ENCODE measurements at places on chromosomes 5 and 9.

DNA sequence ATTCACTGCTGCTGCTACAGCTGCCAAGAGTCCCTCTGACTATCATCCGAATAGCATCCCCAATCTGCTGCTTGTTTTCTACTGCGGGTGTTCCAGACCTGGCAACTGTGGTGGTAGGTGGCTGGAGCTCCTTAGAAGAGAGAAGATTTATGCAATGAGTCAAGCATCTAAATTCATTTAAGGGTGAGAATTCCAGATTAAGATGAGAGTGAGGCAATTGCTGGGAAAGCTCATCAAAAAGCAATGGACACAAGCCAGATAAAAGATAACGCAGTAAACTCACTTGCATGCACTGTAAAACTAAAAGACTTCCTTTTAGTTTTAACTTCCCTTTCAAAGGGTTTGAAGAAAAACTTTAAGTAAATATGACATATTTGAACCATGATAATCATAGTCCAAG is 3.9 kb downstream of the PLK2 start:
- DNase-seq, result no peak

- no peak for DNase-seq
Measured at GRCh38 chr9:34454571-34455065, 3.8 kb downstream of the FAM219A start.

- DNase-seq, result no peak
Measured at GRCh38 chr5:156456857-156457256, 129.9 kb downstream of the SGCD start.

- DNase-seq, result no peak
Measured at GRCh38 chr5:154110716-154111115, 71.9 kb downstream of the MFAP3 start.

- DNase-seq, result no peak
Measured at GRCh38 chr5:110738503-110738811, 350 bp upstream of the SLC25A46 start.

- no peak for DNase-seq
Measured at GRCh38 chr5:16033187-16033925, 146.2 kb downstream of the MARCHF11 start.

DNA sequence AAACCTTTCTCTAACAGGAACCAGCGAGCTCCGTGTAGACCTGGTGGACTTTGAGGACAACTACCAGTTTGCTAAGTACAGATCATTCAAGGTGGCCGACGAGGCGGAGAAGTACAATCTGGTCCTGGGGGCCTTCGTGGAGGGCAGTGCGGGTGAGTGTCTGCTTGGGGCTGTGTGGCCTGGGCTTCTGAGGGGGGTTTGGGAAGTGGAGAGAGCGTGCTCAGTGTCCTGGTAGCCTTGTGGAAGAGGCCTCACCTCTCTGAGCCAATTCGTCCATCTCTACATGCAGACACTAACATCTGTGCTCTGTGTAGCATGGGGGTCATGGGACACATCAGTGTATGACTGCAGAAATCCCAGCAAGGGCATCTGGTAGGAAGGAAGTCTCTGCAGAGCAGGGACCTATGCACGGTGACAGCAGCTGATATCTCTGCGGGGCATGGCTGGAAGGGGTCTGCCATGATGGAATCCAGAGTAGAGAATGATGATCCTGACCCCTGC is 5.9 kb downstream of the FCN2 start:
- DNase-seq, result no peak

GRCh38 chr9:93259490-93260262 is 75.7 kb downstream of the WNK2 start:
- no peak for DNase-seq

- DNase-seq, result no peak
Measured at GRCh38 chr5:94691949-94692348, 73.5 kb downstream of the SLF1 start.

DNA sequence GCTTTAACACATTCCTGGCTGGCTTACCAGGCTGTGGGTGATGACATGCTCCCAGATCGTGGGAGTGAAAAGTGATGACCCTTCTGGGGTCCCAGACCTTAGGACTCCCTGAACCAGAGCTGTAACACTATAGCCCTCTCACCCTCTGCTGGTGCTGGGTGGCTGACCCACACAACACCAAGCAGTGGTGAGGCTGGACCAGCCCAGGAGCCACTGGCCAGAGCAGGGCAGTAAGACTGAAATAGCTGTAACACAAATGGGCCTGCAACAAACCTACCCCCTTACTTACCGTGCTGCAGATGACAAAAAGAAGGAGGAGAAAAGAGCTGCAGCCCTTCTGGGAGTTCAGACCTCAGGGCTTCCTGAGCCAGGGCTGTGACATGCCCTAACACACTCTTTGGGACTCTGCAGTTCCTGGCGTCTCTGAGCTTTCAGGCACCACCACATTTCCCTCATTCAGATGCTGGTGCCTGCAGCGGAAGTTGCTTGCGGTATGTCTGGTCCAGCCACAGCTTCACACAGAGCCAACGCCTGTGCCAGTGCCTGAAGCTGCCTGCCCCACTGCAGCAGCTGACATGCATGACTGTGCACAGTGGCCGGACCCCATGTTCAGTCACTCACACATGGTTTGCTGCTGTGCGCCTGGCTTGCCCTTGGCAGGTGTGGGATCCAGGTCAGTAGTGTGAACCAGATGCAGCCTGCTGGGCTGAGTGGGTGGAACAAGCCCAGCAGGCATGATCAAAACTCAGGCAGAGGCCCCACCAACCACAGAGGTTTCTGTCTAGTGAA is 1247.4 kb downstream of the EFNA5 start:
- no peak for DNase-seq

DNA sequence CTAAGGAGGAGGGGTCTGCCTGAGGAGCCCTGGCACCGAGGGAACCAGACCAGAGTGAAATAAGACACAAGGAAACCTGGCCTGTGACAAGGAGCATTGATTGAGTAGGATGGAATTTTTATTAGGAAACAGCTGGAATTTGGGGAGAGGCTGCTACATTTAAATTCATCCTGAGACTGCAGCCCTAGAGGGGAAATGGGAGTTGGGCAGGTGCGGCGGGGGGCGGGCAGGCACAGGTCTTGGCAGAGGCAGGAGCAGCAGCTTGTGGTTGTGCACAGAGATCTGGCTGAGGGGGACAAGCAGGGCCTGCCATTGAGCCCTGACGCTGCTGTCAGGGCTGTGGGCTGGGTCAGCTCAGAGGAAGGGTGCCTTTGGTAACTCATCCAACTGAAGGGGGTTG is 71.6 kb downstream of the PCDH1 start:
- DNase-seq, result no peak

DNA sequence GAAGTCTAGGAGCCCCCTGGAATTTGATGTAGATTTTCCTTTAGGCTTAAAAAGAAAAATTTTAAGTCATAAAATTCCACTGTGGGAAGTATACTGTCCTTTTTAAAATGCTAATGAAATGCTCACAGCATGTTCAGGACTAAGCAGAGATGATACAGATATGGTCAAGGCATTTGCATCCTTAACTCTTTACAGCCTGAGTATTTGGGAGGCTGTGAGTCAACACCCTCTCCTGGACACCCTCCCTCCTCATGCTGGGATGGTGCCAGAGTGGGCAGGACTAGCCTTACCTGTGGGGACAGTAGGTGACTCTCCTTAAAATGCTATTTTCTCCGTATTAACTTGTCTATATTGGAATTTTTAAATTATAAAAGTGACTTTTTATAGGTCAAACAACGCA is 197.4 kb upstream of the ELL2 start:
- DNase-seq, result no peak

DNA sequence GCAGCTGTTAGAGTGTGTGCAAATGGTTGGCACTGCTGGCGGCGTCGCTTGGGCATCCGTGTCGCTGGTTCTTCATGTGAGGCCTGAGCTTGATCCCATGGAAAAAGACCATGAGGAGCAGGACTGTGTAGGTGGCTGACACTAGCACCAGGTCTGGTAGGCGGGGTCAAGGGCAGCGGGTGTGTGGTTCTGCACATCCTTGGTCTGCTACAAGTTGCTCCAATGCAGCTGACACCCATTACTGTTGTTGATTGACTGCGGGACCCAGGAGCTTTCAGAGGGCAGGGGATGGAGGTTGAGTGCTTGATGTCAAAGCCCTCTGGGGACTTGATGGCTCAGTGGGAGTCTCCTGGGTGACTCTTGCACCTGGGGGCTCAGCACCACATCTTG is 29.0 kb upstream of the PITX1 start:
- DNase-seq, result no peak

GRCh38 chr5:141121563-141121962 is at the start of gene PCDHB4:
PCDHB4 (plus strand) TSS chr5:141121818; CDS start chr5:141121999, 181 bp downstream.
- DNase-seq, result no peak

- DNase-seq, result no peak
Measured at GRCh38 chr5:8842971-8843551, 702.8 kb downstream of the SEMA5A start.

DNA sequence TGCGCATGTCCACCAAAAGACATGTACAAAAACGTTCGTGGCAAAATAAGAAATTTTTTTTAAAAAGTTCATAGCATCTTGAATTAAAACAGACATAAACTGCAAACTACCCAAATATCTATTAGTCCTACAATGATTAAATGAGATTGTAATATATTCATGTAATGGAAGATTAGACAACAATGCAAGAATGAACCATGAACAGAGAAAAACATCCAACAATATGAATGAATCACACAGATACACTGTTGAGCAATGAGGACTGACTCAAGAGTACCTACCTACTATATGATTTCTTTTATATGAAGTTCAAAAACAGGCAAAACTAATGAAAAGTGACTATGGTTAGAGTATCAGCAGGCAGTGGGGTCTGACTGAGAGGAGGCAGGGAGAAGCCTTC is 17.9 kb upstream of the CTNNAL1 start:
- DNase-seq, result no peak

DNA sequence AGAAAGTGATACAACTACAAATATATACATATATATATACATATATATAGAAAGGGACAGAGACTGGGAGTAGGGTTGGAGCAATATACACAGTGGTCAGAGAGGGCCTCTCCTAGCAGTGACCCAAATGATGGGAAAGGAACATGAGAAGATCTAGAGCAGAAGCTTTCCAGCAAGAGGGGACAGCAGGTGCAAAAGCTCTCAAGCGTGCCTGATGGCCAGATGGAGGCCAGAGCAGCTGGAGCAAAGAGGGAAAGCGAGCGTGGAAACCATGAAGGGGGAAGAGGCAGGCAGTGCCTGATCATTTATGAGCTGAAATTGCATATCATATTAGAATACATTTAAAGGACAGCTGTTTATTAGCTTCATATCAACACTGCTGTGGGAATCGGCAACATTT is 7.6 kb upstream of the GRPEL2 start:
- DNase-seq, result no peak

- DNase-seq, result no peak
Measured at GRCh38 chr9:107044872-107045271, 181.9 kb downstream of the ZNF462 start.

DNA sequence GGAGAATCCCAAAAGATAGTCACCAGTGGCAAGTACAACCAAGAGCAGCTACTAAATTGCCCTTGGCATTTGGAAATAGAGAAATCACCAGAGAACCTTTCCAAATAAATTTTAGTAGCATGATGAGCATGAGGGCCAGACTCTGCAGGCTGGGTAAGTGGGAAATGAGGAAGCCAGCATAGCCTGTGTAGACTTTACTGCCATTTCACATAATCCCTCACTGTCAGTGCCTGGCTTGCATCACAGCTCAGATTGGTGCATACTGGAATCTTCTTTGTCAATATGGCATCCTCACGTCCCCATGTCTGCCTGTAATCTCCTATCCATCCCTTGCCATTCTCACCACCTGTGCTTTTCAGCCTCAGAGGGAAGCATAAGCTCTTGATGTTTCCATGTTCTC is 14.5 kb downstream of the GRAMD2B start:
- no peak for DNase-seq

DNA sequence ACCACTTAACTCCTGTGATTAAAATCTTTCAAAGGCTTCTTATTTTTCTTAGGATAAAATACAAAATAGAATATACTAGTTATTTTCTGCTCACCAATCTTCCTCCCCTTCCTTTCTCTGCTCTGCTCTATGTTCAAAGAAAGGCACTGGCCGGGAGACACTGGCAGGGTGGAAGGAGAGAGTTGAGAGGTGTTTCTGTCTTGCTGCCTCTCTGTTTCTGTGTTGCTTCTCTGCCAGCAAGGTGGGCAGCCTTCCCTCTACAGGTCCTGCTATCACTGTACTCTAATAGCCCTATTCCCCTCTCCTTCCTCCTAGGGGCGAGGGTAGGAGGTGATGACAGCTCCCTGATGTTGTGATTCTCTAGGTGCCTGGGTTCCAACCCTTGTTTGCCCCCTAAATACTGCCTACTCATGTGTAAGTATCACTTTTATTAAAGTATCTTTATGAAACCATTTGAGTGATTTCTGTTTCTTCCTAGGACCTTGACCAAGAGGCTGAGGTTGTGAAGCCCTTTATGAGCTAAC is 515.1 kb downstream of the TLE4 start:
- DNase-seq, result no peak

DNA sequence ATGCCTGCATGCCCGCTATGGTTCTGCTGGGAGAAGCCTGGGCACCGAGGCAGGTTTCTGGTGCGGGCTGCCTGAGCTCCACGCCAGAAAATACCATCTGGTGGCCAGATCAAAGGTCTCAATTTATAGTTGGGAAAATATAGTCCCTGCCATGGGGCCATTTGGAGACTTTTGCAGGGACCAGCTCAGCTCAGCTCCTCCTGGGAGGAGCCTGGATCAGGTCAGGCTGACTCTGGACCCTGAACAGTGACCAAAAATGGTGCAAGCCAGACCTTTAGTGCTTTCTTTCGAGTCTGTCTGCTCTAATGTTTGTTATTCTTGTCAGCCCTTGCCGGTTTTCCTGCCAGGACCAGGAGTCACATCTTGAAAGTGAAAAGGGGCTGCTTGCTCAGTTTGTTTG is 31.8 kb downstream of the HMCN2 start:
- no peak for DNase-seq

- no peak for DNase-seq
Measured at GRCh38 chr5:172541099-172541772, 86.9 kb upstream of the SH3PXD2B start.

DNA sequence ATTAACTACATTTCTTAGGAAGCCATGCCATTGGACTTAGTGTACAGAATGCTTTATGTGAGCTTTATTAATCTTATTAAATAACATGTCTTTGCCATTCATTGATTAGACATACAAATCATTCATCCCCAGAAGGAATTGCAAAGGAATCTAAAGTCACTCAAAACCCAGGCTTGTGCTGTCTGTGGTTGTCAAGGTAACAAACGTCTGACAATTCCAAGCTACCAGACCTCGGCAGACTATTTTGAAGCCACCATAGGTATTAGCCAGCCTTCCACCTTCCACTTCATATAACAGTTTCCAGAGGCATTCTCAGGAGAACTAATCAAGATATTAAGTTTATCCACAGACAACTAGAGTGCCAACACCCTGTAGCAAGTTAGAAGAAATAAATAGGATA is 135.2 kb upstream of the TUSC1 start:
- no peak for DNase-seq

DNA sequence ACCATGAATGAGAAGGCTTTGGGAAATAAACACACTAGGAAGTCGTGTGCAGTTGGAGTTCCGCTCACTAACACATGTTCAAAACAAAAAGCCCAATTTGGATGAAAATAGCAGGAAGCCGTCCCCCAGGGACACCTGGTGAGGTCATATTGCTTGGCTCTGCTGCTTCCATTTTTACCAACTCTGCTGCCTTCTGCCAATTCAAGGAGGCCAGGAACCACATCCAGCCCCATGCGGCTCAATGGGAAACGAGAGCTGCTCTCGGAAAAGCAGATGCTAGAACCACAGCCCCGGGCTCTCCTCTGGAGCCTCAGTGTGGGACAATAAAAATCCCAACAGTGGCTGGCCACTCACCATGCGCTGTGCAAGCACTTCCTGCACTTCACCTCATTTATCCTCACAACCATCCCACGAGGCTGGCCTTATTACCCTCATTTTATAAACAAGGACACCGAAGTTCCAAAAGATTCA is 13.4 kb downstream of the ADAM19 start:
- DNase-seq, result no peak

GRCh38 chr5:180294913-180295555 is 3.2 kb upstream of the MAPK9 start:
- no peak for DNase-seq

All from stimulated activated CD4-positive, alpha-beta T cell treated with anti-CD3 and anti-CD28 coated beads, Interleukin-12 subunit alpha, Interleukin-12 subunit beta, amount 100 ng/mL, for 4 hours (primary cell).